ENCODE measurements at places on chromosomes 1 and 21. TPM values are rescaled to one million over a fixed set of nuclear protein-coding genes. Genes with fewer than 3 reads are reported as not detected.

DNA sequence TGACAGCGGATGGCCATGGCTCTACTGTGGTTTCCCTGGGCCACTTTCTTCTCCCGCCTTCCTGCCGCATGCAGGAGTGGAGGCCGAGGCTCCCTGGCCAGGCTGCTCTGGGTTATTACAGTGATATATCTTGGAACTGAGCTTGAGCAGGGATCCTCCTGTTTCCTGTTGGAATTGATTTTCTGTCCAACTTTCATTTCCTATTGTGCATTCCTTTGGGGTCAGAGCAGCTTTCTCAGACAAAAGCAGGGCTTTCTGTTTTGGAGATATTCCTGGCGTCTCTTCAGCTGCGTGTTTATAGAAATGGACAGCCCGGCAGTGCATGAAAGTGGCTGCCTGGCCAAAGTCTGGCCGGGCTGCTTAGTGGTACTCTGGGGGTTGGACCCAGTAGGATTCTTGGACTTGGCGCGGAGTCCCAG, 146.4 kb downstream of the KIF26B start:
- no peak for DNase-seq

DNA sequence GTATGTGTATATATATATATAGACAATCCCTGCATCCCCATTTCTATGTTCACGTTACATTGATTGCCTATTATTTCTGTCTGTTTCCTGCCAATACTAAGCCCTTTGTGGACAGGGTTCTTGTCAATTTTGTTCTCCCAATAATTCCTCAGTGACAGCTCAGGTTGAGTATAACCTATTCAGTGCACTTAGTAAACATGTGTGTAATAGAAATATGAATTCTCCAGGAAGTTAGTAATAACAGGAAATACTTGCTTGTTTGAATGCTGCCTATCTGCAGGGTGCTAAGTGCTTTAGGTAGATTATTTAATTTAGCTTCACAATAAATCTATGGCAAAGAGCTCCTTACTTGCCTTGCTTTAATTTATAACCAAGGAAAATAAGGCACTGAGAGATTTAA, 52.8 kb upstream of the PTGFR start:
- no peak for DNase-seq

GRCh38 chr1:19710825-19711611, 46.3 kb downstream of the HTR6 start:
- no peak for DNase-seq

GRCh38 chr21:34865400-34866241, 183.5 kb downstream of the RUNX1 start:
- no peak for DNase-seq

- no peak for DNase-seq
These were observed 200.0 kb downstream of the SLC45A1 start for GRCh38 chr1:8517661-8518489.

Gene MNDA
- not detected for total RNA-seq

Gene ITLN1
- not detected for total RNA-seq

DNA sequence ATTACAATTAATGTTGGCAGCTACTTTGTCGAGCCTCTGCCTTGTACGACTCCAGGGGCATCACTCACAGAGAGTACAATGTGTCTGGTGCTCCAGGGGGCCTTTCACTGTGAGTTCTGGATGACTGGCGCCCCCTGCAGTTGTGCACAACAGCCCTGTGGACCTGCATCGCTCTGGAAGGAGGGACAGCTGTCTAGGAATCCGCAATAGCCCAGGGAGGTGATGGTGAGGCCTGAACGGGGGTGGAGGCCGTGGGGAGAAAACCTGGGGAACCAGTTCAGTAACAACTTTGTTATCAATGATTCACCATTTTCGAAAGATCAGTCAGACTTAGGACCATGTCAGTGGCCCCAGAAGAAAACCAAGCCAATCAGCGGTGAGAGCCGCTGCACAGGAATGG, 189.1 kb downstream of the KAZN start:
- no peak for DNase-seq

DNA sequence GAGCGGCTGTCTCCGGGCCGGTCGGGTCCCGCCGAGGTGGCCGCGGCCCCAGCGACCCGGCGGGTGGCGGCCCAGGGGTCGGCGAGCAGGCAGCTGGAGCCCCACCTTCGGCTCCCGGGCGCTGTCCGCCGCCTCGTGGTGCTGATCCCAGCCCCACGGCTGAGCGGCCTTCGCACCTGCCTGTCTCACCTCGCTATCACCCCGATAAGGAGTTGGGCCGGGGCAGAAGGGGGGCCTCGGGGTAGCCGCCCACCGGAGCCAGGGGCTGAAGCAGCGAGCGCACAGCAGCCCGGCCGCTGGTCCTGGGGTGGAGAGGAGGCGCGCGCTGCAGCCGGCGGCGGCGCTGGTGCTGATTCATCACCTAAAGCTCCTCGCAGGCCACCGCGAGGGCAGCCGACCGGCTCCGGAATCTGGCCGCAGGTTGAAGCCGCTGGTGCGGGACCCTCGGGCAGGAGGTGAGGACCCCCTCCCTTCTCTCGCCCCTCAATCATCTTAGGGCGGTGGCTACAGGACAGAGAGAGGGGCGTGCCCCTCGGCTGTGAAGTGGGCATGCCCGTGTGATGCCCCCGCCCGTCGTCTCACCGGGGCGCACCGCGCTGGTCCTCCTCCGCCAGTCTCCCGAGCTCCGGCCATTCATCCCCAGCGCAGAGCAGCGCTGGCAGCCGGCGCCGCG, 575 bp downstream of the TRIM67 start:
- peak; percentile 71 for DNase-seq

Gene S100A3
- total RNA-seq = 1.0 TPM

DNA sequence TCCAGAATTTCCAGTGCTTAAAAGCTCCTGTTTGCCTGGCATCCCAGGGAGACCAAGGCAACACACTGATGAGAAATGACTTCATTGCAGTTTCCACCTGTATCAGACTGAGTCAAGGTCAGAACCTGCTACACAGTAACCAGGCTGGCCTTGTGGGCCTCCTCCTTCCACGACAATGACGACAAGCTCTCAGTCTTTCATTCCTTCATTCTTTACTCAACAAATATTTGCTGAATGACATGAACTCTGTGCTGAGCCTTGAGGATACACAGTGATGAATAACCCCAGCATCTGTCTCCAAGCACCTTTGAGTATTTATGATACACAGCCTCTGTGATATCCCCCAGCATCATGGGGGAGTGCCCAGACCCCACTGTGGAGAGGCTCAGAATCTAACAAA, 8.9 kb upstream of the LCE5A start:
- no peak for DNase-seq

GRCh38 chr1:21414015-21414414, 25.9 kb upstream of the NBPF3 start:
- no peak for DNase-seq

DNA sequence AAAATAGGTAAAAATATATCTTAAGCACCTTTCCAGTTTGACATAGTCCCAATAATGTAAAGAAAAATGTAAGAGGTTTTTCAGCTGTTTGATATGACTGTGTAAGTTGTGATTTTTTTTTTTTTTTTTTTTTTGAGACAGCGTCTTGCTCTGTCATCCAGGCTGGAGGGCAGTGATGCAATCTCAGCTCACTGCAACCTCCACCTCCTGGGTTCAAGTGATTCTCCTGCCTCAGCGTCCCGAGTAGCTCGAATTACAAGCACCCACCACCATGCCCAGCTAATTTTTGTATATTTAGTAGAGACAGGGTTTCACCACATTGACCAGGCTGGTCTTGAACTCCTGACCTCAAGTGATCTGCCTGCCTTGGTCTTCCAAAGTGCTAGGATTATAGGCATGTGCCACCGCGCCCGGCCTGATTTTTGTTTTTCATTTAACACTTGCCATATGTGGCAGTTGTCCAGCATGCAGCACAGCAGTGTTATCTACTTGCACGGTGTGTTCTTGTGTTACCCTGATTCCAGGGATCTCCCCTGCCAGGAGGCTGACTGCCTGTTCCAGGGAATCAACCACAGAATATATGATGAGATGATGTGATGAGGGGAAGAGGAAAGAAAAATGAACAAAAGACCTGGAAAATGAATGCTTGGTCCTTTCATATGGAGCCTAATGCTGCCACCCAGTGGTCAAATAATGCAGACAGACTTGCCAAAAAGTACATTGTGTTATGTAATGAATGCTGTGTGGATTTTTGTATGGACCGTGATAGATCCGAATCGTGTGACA, 79.0 kb downstream of the RAVER2 start:
- peak; percentile 90 for DNase-seq

DNA sequence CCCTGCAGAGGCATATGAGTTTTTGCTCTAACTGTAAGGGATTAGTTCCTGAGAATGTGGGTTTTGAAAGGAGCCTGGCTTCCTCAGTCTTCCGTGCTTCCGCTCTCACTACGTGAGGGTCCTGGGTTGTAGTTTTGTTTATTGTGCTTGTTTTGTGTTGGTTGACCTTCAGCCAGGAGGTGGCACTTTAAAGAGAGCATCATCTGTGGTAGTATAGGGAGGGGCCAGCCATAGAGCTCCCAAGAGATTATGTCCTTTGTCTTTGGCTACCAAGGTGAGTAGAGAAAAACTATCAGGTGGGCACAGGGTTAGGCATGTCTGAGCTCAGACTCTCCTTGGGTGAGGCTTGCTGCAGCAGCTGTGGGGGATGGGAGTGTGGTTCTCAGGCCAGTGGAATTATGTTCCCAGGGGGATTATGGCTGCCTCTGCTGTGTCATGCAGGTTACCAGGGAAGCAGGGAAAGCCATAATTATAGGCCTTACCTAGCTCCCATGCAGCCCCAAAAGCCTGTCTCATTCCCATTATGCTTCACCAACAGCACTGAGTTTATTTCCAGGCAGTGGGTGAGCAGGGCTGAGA, 23.5 kb downstream of the CYP4B1 start:
- no peak for DNase-seq

- DNase-seq = no peak
These were observed 23.1 kb downstream of the DNAJC8 start for GRCh38 chr1:28209700-28210099.

GRCh38 chr1:45084562-45084961, 72.5 kb downstream of the UROD start:
- DNase-seq = no peak

Gene EFNA3
- 3.5 TPM for total RNA-seq

DNA sequence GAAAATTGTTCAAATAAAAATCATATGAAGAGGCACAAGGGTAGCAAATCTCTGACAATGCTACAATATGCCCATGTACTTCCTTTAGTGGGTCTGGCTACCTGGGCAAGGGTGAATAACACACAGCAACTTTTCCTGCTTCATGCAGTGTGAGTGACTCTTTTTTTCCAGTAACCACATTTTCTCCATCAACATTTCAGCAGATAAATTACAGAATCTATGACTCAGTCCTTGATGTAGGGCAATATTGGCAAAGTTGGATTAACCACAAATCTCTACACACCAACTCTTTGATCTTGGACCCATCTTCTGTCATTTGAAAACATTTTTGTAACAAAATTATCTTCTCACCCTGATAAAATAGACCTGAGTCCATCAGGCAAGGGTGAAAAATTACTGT, 31.7 kb downstream of the ERICH3 start:
- no peak for DNase-seq

Gene SPATA6
- 3.0 TPM for total RNA-seq

Gene MEX3A
- total RNA-seq = 22.3 TPM

- no peak for DNase-seq
These were observed 122.8 kb downstream of the SYF2 start for GRCh38 chr1:25109531-25109951.

DNA sequence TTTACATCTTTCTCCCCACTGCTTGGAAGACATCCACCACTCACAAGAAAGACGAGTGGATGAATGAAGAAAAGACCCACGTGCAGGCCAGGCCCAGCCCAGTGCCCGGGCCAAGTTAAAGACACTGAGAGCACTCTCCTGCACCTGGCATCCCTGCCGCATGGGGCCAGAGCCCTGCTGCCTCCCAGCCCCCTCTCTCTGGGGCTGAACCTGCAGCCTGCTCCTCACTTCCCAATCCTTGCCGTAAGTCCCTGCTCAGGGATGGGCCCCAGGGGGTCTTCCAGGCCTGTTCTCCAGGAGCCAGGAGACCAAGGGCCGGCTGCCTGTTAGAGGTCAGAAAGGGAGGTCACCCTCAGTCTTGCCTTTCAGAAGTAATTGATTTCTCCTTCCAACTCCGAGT, 168.5 kb upstream of the ZC3H12A start:
- DNase-seq = no peak

GRCh38 chr21:45767071-45768006, 123.8 kb downstream of the PCBP3 start:
- no peak for DNase-seq

GRCh38 chr1:61125263-61125662, 42.9 kb downstream of the NFIA start:
- no peak for DNase-seq

Gene PER3
- total RNA-seq = 2.7 TPM

- DNase-seq = no peak
These were observed 38.9 kb downstream of the YY1AP1 start for GRCh38 chr1:155649676-155650075.

Gene NBPF10
- 0.83 TPM for total RNA-seq

Gene SMCP
- not detected for total RNA-seq

Gene CDCA8
- 58.5 TPM for total RNA-seq

DNA sequence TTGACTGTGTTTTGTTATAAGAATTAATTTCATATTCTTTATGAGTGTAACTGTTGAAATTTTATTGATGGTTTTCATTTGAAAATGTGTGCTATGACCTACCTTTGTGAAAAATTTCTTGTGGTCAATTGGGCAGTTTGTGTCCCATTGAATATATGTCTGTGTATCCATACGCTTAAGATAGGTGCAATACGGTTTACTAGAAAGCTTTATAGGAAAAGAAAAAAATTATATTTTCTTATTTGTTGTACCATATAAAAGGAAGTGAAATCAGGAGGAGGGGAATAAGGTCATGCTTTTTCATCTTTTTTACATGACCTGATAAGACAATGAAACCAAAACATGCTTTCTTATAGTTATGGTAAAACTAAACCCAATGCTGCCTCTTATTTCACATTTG, 807.7 kb downstream of the USP25 start:
- DNase-seq = peak; percentile 32

Gene AGBL4
- 0.10 TPM for total RNA-seq

- DNase-seq = peak; percentile 91
These were observed 9.1 kb downstream of the OLIG1 start for GRCh38 chr21:33078907-33079582.

GRCh38 chr1:156468693-156469345, 31.8 kb downstream of the MEF2D start:
- DNase-seq = no peak

- DNase-seq = no peak
These were observed 42.4 kb downstream of the CNN3 start for GRCh38 chr1:94884507-94884906.

Gene ST6GALNAC3
- total RNA-seq = 6.4 TPM

GRCh38 chr1:183609313-183609712, 19.1 kb upstream of the NCF2 start:
- DNase-seq = no peak

Gene WNT9A
- 0.79 TPM for total RNA-seq

DNA sequence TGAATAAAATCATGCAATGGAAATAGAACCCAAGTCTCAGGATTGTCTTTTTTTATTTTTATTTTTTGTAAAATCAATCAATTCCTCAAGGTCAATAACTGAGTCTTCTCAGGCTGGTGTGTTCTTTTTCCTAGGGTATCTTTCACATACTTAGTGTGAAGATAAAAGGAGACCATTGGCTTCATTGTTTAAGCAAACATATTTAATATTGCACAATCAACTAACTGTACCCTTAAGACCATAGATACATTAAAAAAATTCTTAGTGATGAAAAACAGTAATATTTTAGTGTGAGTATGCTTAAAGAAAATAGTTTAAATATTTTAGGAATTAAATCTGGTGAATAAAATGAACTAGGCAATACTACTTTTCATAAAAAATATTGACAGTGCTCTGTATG, 31.4 kb downstream of the PDE4B start:
- DNase-seq = no peak

GRCh38 chr1:5393603-5394002, 598.6 kb downstream of the NPHP4 start:
- no peak for DNase-seq

Gene SIK1
- total RNA-seq = 1.2 TPM

Gene FAM72D
- total RNA-seq = 9.9 TPM

Measured in SJCRH30 (cell line).